ENCODE measurements at places on chromosomes 16 and 17.

GRCh38 chr17:61064087-61064951 is 335.3 kb upstream of the TBX2 start:
- no peak for DNase-seq

DNA sequence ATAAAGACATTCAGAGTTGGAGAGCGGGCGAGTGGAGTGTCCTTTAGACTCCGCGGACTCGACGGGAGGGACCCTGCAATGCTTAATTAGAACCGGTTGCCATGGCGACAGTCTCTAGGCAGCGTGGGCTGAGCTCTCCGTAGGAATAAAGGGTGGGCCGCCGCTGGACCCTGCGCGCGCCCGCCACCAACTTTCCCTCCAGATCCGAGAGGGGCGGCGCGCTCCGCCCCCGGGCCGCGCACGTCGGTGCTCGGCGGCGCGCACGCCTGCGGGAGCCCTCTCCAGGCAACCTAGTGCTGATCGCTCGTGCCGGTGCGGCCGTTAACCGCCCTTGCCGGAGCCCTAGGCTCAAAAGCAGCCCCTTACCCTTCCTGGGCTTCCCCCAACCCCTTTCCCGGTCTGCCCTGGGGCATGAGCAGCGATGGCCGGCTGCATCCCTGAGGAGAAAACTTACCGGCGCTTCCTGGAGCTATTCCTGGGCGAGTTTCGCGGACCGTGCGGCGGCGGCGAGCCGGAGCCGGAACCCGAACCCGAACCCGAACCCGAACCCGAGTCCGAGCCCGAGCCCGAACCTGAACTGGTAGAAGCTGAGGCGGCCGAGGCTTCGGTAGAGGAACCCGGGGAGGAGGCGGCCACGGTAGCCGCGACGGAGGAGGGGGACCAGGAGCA is at the start of gene PPM1E:
Gene PPM1E (plus strand): TSS at position 278 of the 669 bp plus-strand sequence.
- peak; percentile 71 for DNase-seq

GRCh38 chr17:58530655-58531054 is 16.2 kb upstream of the MTMR4 start:
- DNase-seq, result no peak

GRCh38 chr17:82615084-82616020 is 32.9 kb downstream of the WDR45B start:
- no peak for DNase-seq

GRCh38 chr17:17523731-17524490 is 27.7 kb upstream of the RASD1 start:
- no peak for DNase-seq

DNA sequence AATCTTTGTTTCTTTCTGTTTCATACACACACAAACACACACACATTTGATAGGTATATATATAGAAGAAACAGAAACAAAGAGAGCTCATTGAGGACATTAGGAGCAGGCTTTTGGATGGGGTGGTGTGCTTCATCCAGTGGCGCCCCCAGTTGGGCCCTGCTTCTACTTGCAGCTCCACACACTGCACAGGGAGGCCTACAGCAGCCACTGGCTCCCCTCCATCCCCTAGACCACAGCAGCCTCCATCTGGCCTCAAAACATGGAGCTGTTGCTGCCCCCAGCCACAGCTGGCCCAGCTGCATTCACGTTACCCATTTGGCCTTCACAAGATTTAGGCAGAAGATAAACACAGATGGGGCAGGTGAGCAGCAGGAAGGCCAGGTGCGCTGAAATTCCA is 33.1 kb upstream of the NF1 start:
- DNase-seq, result no peak

DNA sequence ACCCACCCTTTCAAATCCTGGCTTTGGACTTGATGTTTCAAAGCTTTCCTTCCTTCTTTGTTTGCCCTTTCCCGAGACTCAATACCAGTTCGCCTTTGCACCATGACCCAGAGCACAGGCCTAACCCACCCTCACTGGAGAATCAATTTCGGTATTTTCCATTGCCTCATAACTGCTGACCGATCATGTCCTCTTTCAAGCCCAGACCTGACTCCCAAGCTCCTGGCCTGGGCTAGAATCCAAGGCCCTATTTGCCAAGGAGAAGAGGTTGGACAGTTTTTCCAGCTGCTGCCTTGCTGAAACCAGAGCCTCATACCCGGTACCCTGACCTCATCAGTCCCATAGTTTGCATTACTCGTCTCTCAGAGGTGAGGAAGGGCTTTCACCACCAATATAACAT is 35.3 kb upstream of the HELZ start:
- no peak for DNase-seq

GRCh38 chr17:75131278-75132017 is at the start of gene NT5C:
NT5C (minus strand) TSS chr17:75131742; CDS start chr17:75131707, 35 bp downstream.
- DNase-seq, result peak; percentile 79

GRCh38 chr17:56598466-56598865 is 5.0 kb downstream of the NOG start:
- DNase-seq, result no peak

DNA sequence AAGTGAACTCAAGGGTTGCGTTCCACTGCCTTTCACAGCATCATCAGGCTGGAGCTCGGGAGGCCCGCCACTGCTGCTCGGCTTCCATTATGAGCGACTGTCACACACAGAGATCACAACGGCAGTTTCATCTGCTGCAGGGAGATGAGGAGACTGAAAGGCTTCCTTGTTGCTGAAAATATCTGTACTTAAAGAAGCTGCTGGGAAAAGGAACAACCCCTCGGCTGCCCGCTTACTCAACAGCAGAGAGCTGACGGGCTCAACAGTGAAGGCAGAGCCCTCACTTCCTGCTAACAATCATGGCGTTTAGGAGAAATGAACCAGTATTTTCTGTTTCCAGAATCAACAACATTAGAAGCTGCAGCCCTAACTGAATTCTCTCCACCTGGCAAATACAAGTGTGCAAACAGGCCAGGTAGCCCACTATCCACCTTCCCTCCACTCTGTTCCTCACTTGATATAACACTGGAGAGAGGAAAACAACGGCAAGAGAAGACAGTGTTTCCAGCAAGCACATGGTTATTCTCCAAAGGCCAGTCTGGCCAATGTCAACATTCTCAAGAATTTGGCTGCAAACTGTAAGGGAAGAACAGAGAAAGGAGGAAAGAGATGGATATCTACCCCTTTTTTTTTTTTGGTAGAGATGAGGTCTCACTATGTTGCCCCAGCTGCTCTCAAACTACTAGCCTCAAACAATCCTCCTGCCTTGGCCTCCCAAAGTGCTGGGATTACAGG is 33.7 kb downstream of the MBTPS1 start:
- DNase-seq, result peak; percentile 69

DNA sequence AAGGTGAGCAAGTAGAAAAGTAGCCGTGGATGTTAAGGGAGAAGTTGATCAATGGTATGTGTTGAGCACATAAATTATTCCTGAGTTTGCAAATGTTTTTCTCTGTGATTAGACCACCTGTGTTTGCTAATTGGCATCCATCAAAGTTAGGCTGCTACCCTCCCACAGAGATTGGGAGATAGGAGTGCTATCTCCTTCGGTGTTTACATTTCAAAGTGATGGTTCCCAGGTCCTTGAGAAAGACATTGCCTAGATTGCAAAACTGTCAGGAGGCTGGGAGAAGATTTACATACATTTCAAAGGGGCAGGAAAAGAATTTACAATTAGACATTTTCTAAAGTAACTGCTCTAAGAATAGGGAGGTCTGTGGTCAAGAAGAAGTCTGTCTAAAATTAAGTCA is 54.3 kb upstream of the CNTNAP4 start:
- DNase-seq, result no peak

- no peak for DNase-seq
Measured at GRCh38 chr17:50861822-50862528, 4.2 kb downstream of the TOB1 start.

DNA sequence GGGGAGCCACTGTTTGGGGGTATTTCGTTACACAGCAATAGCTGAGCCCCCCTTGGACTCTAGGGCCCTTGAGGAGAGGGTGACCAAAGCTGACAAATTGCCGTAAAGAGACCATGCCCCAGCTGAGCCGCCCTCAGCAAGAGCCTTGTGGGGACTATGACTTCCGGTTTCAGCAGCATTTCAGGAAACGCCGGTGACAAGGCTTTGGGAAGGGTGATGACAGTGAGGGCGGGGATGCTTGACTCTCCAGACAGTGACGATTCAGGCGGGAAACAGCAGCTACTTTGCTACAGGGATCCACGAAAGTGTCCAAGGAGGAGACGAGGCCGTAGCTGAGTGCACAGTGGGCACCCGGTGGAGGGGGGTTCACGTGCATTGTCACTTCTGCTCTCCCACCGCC is 360.8 kb downstream of the C16orf95 start:
- peak; percentile 54 for DNase-seq

All from suppressor macrophage treated with lipopolysaccharide for 1 hour (primary cell).